Right hindlimb (tissue), 1 donor: ENCODE measurements at places on chromosomes 16 and 17.

GRCh38 chr17:41651625-41652460 is 27.5 kb upstream of the KRT17 start:
- DNase-seq = peak; percentile 87

- no peak for DNase-seq
Observed at GRCh38 chr17:75755990-75756389, 9.0 kb downstream of the GALK1 start.

DNA sequence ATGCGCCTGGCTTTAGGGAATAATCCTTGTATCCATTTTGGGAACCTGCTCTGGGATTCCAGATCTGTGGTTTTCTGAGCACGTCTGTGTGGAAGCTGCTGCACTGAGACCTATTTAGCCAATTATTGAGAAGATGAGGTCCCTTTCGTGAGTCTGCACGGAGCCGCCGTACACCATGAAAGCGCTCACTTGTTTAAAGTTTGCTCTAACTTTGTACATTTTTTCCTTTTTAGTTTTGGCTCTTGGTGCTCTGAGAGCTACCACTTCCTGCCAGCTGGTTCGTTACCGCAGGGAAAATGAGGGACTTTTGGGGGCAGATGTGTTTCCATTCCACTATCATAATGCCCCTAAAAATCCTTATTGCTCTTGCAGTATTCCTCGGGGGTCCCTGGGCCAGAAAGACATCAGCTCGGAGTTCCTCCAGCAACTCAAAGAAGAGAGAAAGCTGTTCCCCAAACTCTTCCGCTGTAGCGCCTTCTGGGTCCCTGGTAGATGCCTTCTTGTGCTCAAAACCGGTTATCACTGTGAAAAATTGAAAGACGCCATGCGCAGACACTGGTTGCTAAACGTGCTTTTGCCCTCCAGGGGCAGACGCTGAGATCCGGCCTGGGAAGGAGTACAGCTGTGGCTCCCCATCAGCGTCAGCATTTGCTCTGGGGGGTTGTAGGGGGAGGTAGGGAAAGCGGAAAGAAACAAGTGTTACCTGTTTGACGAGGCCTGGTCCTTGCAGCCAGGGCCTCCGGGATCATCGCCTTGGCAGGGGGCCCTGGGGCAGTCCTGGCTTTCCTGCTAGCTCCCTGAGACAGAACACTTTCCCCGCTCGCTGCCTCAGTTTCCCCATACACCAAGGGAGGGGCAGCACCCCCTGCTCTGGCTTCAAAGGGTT is 238.1 kb downstream of the MRTFB start:
- peak; percentile 46 for DNase-seq

GRCh38 chr16:29694384-29695195 is 15.6 kb downstream of the QPRT start:
- peak; percentile 81 for DNase-seq

- no peak for DNase-seq
Observed at GRCh38 chr17:66309793-66310192, 7.4 kb downstream of the PRKCA start.

GRCh38 chr16:63921737-63922295 is 1200.0 kb downstream of the CDH11 start:
- DNase-seq = no peak

GRCh38 chr17:55580596-55581133 is 69.4 kb upstream of the SMIM36 start:
- DNase-seq = no peak

DNA sequence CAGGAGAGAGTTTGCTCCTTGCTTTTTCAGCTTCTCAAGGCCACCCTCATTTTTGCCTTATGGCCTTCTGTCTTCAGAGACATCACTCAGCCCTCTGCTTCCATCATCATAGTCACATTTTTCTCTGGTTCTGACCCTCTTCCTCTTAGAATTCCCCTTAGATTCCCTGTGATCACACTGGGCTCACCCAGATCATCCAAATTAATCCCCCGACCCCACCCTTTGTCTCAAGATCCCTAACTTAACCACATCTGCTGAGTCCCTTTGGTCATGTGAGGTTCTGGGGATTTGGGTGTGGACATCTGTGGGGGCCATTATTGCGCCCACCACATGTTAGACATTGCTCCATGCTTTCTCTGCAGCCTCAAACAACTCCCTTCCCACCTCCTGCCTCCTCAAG is 323.4 kb downstream of the CPPED1 start:
- DNase-seq = no peak

GRCh38 chr16:18796377-18796776 is 5.0 kb downstream of the ARL6IP1 start:
- DNase-seq = no peak

DNA sequence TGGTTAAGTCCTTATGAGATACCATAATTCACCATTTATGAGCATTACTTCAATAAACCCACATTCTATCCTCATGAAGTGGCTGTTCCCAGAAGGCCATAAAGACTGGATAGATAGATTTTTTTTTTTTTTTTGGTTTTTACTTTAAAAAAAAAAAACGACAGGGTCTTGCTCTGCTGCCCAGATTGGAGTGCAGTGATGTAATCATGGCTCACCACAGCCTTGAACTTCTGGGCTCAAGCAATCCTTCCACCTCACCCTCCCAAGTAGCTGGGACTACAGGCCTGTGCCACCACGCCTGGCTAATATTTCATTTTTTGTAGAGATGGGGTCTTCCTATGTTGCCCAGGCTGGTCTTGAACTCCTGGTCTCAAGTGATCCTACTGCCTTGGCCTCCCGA is 102.3 kb downstream of the XYLT1 start:
- no peak for DNase-seq

DNA sequence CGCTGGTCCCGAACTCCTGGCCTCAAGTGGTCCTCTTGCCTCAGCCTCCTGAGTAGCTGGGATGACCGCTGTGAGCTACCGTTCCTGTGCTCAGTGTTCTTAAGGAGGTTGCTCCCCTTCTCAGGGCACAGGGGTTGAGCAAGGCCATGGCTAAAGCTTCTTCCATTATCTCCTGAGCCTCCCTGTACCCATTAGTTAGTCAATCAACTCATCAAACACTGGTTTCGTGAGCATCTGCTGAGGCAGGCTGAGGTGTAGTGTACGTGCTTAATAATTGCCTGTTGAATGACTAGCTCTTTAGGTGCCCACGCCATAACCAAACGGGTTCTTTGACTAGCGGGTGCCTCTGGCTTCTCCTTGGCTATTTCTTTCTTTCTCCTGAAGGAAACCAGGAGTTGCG is 11.7 kb downstream of the SGCA start:
- no peak for DNase-seq

GRCh38 chr17:42387661-42388380 is 421 bp downstream of the STAT3 start:
- peak; percentile 41 for DNase-seq

DNA sequence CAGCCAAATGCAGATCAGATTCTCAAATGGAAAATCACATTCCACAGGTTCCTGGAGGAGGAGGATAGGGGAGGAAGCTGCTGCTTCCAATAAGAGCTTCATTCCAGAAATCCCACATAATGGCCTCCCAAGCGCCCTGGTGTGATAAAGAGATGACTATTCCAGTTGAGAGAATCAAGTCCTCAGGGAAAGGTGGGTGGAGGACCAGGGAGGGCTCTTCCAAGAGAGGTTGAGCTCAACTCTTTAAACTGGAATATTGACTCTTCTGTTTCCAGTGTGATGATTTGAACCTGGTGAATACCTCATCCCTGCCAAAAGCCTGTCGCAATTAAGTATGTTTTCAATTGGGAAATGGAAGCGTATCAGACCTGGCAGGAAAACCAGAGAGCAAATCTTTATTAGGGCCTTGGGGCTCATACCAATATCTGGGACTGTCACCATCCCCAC is 81.4 kb upstream of the DYNLRB2 start:
- DNase-seq = peak; percentile 87

GRCh38 chr16:10408824-10409381 is 23.0 kb downstream of the ATF7IP2 start:
- DNase-seq = no peak

DNA sequence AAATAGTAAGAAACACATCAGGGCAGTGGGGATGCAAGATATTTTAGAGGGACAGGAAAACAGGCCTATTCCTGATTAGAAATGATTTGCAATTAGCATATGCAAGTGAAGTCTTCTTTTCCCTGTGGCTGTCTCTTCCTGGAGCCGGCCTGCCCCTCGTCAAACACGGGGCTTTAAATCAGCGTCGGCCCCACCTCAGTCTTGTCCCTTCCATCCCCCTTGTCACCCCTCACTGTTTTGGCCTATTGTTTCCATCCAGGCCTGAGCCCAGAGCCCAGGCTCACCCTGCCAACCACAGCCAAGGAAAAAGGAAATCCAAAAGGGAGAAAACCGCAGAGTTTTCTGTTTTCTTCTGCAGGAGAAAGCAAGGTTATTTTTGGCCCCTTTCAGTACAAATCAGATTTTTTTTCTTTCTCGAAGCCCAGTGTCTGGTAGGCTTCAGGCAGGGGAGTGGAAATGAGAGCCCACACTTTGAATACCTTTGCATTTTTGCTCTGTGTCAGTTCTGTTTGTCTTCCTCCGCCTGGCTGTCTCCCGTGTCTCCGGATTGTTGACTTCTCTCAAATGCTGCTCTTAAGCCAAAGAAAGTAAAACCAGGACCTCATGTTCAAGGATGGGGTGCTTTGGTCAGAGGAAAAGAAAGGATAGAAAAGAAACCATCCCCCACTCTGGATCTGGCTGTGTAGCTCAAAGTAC is 399.9 kb upstream of the CDH11 start:
- DNase-seq = peak; percentile 29

DNA sequence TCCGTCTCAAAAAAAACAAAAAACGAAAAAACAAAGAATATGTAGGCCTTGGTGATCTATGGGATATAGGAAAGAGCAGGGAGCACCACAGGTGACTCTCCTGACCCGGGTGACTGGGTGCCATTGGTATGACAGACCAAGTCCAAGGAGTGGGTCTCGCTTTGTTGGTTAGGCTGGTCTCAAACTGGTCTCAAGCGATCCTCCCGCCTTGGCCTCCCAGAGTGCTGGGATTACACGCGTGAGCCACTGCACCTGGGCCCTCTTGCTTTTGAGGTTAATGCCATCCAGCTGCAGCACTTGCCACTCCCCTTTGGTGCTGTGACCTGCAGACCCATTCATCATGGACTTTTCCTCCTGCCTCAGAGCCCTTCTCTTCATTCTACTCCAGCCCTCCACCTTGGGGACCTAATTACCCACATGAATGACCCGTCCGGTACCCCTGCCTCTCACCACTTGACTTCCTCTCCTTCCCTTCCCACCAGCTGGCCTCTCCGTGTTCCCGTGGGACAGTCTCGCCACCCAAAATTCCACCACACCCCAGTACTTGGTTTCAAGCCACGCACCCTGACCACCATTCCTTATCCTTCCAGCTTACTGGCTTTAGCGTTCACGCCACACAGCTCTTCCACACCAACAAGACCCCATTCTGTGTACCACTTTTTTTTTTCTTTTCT is 3.2 kb upstream of the UBE2G1 start:
- no peak for DNase-seq
